ENCODE measurements at places on chromosomes 6 and 20. TPM values are rescaled to one million over a fixed set of nuclear protein-coding genes. Genes with fewer than 3 reads are reported as not detected.

PAX1 gene
- not detected for total RNA-seq

SEL1L2 gene
- not detected for total RNA-seq

CLPSL1 gene
- total RNA-seq: not detected

SLC26A8 gene
- total RNA-seq: not detected

FAM83C gene
- not detected for total RNA-seq
